ENCODE measurements at places on chromosomes 5 and 9.

GRCh38 chr9:91954841-91955471, 4.9 kb upstream of the ROR2 start:
- no peak for DNase-seq
- H3K27ac ChIP-seq = no peak overlapping the region
- H3K4me1 ChIP-seq = peaks cover 4% of the 10 kb centered on the region
- H3K4me3 ChIP-seq = no peak overlapping the region
- H3K36me3 ChIP-seq = no peaks in the 10 kb centered on the region

DNA sequence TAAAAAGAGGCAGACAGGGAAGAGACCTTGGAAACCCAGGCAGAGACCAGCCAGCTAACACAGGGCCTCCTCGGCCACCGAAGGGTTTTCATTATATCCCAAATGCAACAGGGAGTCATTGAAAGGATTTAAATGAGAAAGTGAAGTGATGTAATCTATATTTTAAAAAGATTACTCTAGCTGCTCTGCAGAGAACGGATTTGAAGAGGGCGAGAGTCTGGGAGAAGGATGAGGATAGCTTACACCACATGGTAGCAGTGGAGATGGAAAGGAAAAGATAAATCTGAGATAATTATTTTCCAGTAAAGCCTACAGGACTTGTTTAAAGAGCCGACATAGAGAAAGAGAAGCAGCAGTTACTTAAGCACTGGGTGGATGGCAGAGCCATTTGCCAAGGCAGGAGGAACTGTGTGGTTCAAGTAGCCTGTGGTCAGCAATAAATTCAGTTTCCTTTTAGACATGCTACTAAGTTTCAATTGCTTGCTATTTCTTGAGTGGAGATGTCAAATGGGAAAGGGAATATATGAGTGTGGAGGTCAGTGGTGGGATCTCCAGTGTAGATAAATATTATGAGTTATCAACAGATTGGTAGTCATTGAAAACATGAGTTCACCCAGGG, 9.3 kb downstream of the FBN2 start:
- H3K36me3 ChIP-seq = no peaks in the 10 kb centered on the region
- H3K4me3 ChIP-seq = no peak overlapping the region
- no peak overlapping the region for H3K27ac ChIP-seq

DNA sequence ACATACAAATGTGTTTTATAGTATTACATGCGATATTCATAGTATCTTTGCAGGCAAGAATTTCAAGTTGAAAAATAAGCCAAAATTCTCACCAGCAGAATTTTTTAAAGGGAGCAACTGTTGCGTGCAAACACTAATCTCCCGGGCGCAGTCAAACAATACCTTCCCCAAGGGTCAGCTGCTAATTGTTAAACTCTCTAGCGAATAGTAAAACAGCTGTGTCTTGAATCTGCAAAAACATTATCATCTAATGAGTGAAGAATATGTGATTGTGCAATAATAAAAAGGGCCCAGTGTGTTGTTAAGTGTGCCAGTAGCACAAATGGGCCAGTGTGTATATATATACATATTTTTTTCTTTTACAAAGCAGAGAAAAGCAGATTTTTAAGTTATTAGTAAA, 131.4 kb downstream of the CCDC192 start:
- H3K27ac ChIP-seq = peak overlapping the region; percentile 34
- H3K4me3 ChIP-seq = no peak overlapping the region
- DNase-seq = no peak
- H3K27me3 ChIP-seq = no peaks in the 10 kb centered on the region
- H3K4me1 ChIP-seq = peaks cover 17% of the 10 kb centered on the region

DNA sequence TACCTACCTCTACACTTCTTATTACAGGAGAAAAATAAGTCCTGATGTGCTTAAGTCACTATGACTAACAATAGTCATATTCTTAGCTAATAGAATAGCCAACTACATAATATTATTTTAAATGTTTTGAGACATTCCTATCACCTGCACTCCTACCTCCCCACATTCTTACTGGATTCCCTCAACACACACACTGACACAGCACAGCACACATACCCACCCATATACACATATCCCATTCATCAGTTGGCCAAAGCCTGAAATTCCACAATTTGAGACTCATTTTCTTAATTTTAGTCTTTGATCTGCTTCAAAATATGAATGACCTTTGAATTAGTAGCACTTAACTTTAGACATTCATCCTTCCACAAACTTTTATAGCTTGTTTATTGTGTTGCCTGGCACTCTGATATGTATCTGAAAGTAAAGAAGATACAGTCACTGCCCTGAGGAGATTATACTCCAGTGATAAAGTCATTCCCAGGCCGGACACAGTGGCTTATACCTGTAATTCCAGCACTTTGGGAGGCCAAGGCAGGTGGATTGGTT, 168.3 kb upstream of the RASA1 start:
- H3K27ac ChIP-seq = no peak overlapping the region
- no peaks in the 10 kb centered on the region for H3K36me3 ChIP-seq
- DNase-seq = no peak

- no peak overlapping the region for H3K4me3 ChIP-seq
- no peaks in the 10 kb centered on the region for H3K36me3 ChIP-seq
- no peak for DNase-seq
- H3K27me3 ChIP-seq = no peaks in the 10 kb centered on the region
These were observed 210.9 kb downstream of the C9orf152 start for GRCh38 chr9:109996936-109997580.

DNA sequence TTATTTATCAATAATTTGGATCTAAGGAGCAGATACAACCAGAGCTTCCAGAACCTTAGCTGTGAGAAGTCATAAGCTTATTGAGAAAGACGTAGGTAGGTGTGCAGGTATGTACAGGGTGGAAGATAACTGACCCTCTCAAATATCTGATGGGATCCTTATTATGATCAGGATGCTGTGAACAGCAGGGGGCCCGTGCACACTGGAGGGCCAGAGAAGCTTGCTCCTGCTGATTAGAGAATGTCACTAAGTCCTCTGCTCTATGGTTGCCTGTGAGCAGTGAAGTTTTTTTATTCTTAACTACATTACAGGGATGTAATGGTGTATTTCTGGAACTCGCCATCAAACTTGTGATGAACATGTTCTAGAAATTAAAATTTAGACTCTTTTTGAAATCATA, 108.9 kb upstream of the POU5F2 start:
- peaks cover 1% of the 10 kb centered on the region for H3K36me3 ChIP-seq
- H3K4me1 ChIP-seq = peaks cover 8% of the 10 kb centered on the region
- no peak overlapping the region for H3K4me3 ChIP-seq
- H3K27ac ChIP-seq = no peak overlapping the region
- no peak for DNase-seq

DNA sequence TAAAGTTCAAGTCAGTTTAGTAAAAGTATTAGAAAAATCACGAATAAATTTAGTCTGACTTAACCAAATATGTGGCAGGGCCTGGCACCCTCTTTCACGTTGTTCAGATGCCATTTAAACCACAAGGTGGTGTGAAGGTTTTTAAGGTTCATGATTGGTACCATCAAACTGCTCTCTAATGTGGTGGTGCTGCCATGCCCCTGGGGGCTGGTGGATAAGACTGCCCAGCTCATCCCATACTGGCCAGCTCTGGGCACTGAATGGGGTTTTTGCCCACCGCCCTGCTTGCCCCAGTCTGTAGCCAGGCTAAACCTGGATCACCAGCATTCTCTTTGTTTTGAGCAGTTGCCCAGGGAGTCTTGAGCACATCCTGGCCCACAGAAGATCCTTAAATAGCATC, 159.3 kb downstream of the GABBR2 start:
- no peak overlapping the region for H3K27ac ChIP-seq
- no peak overlapping the region for H3K4me3 ChIP-seq
- no peaks in the 10 kb centered on the region for H3K4me1 ChIP-seq
